Uterus (tissue), 4 donors: ENCODE measurements at places on chromosomes 12 and 14. TPM values are rescaled to one million over a fixed set of nuclear protein-coding genes. Genes with fewer than 3 reads are reported as not detected.

Gene CMA1
- not detected for total RNA-seq

- no peak for DNase-seq
Measured at GRCh38 chr14:88825503-88825902, 1.1 kb downstream of the TTC8 start.

DNA sequence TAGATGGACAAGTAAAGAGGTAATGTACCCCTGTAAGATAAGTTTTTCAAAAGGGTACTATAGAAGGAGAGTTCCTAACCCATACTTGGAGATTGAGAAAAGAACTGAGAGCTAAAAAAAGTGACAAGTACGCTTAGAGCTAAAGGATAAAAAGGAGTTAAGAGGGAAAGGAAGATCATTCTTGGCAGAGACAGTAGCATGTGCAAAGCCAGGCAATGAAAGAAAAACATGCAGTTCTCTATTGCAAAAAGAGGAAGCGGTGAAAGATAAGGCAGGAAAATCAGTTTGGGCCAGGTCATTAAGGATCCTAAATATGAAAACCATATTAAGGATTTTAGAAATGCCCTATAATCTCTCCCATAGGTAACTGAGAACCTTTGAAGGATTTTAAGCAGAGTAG, 500.4 kb upstream of the GARIN6 start:
- no peak for DNase-seq

GRCh38 chr14:91931478-91932088, 15.9 kb downstream of the FBLN5 start:
- no peak for DNase-seq

GRCh38 chr12:129966146-129966995, 62.5 kb upstream of the TMEM132D start:
- DNase-seq: no peak

DNA sequence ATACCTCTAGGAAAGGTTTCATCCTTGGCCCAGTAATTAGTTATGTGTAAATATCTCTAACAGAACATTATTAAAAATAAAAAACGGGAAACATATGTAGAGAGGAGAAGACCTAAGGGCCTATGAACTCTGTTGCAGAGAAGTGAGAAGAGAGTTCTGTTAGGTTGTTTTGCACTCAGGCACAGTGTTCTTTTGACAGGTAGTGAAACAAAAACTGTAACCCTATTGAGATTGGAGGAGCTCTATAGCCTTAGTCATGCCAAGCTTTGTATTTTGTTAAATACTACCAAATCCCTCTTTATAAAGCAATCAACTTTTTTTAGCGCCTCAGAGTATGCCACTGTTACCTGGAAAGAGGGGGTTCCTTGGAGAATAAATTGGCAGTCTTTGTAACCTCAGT, 77.6 kb downstream of the CNTN1 start:
- no peak for DNase-seq

DNA sequence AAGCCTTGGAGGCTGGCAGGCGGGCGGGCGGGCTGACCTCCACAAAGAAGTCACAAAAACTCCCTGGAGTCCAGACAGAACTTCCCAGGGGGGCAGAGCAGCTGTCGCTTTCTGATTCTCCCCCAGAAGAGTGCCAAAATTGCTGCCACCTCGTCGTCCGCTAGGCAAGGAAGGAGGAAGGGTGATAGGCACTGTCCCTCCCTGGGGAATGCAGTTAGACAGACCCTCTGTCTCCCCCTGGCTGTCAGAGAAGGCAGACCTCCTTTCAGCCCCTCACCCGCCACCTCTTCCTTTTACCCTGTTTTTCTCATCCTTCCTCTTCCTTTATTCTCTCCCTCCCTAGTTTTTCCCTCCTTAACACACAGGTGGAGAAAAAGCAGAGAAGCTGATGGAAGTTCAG, 18.7 kb downstream of the GRIN2B start:
- no peak for DNase-seq

- no peak for DNase-seq
Measured at GRCh38 chr12:3206536-3207072, 129.4 kb downstream of the TSPAN9 start.

DNA sequence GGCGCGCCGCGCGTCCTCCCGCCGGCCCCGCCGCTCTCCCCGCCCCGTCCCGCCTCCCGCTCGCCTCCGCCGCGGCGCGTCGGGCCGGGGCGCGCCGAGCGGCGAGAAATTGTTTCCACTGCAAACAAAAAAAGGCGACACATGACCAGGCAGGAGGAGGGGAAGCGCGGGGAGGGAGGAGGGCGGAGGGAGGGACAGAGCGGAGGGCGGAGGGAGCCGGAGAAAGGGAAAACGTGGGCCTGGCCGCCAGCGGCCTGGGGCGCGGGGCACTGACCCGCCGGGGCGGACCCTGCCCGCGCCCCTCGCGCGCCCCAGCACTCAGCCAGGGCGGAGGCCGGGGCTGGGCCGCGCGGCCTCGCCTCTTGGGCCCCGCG, at the start of gene FOXN3:
TSS of gene FOXN3 (minus strand) at position 143 of the 374 bp plus-strand sequence. CDS start 4,757 bp downstream, outside the sequence.
- DNase-seq: peak; percentile 92

DNA sequence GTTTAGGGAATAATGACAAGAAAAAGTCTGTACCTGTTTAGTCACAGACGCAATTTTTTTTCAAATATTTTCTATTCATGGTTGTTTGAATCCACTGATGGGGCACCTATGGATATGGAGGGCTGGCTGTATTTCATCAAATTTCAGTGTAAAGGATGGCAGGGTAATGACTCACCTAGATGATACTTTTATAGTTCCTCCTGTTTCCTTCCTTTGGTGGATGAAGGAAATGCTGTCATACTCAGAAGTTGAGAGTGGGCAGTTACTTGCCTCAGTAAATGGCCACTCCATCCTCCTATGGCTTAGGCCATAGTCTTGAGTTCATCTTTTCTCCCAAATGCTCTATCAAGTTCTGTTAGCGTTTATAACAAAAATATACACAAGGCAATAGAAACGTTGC, 18.9 kb upstream of the C12orf71 start:
- DNase-seq: no peak

DNA sequence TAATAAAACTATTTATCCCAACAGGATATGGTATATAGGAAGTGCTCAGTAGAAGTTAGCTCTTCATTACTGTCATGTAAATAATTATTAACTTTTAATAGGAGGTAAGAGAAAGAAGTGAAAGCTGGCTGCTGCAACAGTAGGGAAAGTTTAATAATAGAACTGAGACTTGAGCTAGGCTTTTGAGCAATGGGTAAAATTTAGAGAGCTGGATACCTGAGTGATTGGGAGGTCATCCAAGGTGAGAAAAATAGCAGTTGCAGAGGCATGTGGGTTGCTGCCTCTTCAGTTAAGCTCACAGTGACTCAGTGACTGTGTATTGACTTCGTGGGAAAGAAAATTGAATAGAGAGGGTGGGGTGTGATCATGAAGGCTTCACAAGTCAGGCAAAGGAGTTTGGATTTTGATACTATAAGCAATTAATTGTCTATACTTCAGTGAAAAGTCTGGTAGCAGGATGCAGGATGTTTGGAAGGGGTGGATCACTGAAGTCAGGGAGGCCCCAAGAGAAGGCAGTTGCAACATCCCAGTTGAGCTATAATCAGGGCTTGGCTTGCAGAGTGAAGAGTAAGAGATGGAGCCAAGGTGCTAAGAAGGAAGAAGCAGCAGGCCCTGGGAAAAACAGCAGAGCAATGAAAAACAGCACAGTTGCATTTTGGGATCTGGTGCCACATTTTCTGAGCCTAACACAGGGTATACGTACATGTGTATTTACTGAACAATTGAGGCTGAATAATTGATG, 172.0 kb upstream of the FRMD6 start:
- DNase-seq: peak; percentile 62

Gene SLC8A3
- total RNA-seq: 1.8 TPM

Gene KLHL33
- total RNA-seq: not detected

GRCh38 chr12:96698521-96698920, 208.5 kb upstream of the NEDD1 start:
- DNase-seq: no peak

- DNase-seq: no peak
Measured at GRCh38 chr12:118850244-118850825, 131.0 kb upstream of the SRRM4 start.

Gene DPF3
- total RNA-seq: not detected

- no peak for DNase-seq
Measured at GRCh38 chr12:15928346-15928745, 17.2 kb downstream of the DERA start.

Gene MGP
- total RNA-seq: 2,566 TPM

Gene MANSC4
- not detected for total RNA-seq

DNA sequence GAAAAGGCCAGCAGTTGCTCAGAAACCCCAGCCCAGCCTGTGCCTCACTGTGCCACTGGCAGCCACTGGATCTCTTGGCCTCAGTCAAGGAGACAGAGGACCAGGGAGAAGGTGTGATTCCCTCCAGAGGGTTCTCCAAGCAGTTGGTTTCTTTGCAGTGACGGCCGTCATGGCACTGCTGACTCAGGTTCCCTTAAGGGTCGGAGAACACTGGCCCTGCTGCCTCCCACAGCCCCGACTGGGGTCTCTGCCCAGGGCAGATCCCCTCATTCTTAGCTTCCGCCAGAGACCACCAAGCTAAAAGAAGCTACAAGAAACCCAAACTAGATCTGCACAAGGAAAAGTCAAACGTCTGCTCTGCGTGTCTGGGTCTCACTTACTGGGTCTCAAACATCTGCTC, 16.4 kb downstream of the TSPAN11 start:
- no peak for DNase-seq

DNA sequence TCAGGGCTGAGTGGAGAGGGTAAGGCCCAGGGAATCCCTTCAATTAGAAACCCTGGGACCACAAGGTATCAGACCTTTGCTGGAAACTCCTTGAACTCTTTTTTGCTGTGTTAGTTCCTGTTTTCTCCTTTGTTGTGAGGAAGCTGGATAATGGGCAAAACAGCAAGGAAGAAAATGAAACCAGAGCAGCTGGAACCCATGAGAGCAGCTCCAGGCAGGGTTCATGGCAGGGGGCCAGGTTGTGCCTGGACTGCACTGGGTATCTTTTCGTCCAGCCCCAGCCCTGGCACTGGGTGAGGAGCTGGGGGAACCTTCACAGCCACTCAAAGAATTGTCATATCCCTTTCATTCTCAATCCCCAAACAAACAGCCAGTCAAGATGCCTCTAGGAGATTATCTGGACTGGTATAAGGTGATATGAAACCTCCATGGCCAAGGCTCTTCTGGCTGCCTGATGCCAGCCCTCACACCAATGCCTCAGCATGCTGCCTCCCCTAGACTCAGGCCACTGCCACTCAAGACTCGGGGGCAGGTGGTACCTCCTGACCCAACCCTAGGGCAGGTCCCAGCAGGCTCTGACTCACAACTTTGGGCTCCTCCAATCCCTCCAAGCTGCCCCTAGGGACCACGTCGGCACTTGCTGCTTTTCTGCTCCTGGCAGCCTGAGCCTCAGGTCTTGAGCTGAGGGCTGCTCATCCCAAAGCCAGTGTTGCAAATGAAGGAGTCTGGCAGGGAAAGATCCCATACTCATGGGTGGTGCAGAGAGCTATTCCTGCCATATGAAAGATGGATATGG, 16.5 kb downstream of the FAM186B start:
- DNase-seq: no peak

Gene MYH6
- 0.07 TPM for total RNA-seq

DNA sequence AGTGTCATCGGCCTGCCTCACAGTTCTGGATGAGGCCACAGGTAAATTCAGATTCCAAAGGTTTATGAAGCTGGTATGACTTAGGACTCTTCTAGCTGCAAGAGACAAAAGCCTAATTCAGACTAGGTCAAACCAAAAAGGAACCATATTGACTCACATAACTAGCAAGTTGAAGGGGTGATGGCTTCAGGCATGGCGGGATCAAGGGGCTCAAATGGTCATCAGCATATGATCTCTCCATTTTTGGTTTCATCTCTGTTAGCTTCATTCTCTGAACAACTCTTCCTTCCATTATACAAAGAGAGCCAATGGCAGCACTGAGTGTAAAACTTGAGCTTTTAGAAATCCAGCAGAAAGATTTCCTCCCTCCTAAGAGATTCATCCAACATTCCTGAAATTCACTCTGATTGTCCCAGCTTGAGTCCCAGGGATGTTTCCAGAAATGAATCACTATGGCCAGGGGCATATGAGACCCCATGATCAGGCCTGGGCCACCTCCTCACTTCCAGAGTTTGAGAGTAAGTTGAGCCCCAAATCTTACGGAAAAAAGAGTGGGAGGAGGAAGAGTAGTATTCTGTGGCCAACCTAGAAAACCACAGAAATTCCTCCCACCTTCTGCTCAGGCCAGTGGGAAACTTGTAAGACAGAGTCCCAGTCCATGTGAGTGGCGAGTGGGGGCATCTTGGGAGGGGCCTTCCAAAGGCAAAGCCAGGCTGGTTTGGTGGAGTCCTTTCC, 2.0 kb upstream of the MAP1LC3B2 start:
- no peak for DNase-seq

GRCh38 chr12:89117448-89118034, 234.8 kb downstream of the DUSP6 start:
- DNase-seq: no peak

- DNase-seq: peak; percentile 36
Measured at GRCh38 chr12:16385782-16386646, 38.6 kb downstream of the MGST1 start.

Gene SLC17A8
- total RNA-seq: not detected

DNA sequence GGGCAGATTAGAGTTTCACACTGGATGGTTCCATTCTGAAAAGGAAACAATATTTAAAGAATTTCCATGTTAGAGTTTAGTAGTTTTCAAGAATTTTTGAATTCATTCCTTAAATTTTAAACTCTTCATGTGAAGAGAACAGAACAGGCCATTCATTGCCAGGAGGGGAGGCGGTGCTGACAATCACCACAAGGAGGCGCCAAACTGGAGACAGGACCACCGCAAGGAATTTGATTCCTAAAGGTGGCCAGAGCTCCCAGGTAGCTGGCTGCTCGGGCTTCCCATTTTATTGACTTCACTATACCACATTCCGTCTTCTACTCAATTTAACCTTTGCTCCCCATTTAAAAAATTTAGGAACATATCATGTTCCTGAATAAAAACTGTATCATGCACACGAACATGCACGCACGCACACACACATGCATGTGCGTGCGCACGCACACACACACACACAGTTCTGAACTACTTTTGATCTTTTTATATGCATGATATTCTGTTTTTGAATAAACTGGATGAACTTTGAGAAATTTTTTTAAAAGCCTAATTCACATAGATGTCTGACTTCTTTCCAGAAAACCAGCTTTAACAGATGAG, 101.2 kb downstream of the NELL2 start:
- no peak for DNase-seq

- no peak for DNase-seq
Measured at GRCh38 chr12:61009192-61009591, 1251.0 kb upstream of the USP15 start.

- DNase-seq: peak; percentile 22
Measured at GRCh38 chr12:40693207-40693821, 1.1 kb downstream of the CNTN1 start.

DNA sequence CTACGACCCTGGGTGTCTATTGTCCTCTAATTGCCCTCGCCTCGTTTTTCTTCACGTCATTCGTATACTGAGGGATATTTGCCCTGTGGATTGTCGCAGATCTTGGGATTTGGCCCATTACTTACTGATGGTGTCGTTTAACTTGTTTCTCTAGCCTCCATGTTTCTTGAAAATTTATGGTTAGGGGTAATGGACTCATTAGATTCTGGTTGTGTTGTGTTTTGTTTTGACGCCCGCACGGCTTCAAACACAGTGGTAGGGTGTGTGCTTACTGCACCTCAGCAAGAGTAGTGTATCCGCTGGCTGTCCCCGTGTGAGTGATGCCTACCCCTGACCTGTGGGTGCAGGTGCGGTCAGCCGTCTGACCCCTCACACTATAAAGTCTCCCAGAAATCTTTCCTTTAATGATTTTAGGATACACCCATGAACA, 874 bp upstream of the RNU6-8 start:
- peak; percentile 20 for DNase-seq

Gene MYF6
- not detected for total RNA-seq
